ENCODE measurements at places on chromosomes 13 and 19.

DNA sequence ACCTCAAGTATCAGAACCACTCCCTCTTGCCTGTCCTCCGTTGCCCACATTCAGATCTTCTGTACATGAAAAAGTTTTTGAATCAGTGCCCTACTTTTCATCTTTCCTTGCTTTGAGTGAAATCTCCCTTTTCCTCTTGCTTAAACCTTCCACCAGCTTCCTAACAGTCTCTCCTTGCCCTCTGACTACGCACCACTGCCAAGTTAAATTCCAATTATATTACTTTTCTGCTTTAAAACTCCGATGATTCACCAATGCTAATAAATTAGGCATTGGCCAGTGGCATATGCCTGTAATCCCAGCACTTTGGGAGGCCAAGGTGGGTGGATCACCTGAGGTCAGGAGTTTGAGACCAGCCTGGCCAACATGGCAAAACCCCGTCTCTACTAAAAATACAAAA, 30.7 kb upstream of the RFXAP start:
- DNase-seq: no peak

DNA sequence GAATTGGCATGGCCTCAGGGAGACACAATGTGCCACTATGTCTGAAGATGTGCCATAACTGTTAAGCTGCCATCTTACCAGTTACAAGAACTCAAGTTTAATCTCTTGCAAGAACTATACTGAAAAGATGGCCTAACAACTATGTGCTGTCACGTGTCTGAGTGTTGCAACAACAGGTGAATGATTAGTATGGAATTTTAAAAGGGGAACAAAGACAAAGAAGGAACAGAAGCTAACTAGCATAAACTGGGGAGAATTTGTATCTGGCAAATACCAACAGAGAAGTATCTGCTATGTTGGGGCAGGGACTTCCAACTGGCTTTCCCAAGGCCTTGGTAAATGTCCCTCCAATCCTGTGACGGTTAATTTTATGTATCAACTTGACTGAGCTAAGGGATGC, 11.5 kb upstream of the ACOD1 start:
- DNase-seq: peak; percentile 16

DNA sequence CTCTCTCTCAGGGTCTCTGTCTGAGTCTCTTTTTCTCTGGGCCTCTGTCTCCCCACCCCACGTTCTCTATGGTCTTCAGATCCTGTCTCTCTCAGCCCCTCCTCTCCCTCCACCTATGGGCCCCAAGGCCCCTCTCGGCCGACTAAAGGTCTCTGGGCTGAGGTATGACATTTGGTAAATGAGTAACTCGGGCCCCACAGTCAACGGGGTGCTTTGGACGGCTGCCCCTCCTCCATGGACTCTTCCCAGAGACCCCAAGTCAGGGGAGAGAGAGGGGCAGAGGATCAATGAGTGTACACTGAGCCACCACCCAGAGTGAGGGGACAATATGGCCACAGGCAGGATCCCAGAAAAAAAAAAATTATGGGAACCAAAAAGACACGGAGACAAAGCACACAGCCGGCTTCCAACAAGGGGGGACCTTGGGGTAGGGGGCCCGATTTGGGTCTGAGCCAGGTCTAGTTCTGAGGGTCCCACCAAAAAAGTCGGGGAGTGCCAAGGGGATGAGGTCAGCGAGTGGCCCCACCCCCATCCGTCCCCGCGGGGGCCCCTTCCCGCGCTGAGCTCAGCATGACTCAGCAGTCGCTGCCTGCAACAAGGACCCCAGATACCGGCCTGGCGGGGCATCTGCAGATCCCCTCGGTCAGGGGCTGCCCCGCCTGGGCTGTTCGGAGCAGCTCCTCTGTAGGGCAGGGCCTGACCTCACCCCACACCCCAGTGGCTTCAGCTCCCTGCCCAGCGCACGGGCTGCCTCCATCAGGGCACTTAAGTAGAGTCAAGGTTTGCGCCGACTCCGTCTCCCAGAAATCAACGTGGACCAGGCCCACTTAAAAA, 1.5 kb upstream of the FTL start:
- peak; percentile 70 for DNase-seq

DNA sequence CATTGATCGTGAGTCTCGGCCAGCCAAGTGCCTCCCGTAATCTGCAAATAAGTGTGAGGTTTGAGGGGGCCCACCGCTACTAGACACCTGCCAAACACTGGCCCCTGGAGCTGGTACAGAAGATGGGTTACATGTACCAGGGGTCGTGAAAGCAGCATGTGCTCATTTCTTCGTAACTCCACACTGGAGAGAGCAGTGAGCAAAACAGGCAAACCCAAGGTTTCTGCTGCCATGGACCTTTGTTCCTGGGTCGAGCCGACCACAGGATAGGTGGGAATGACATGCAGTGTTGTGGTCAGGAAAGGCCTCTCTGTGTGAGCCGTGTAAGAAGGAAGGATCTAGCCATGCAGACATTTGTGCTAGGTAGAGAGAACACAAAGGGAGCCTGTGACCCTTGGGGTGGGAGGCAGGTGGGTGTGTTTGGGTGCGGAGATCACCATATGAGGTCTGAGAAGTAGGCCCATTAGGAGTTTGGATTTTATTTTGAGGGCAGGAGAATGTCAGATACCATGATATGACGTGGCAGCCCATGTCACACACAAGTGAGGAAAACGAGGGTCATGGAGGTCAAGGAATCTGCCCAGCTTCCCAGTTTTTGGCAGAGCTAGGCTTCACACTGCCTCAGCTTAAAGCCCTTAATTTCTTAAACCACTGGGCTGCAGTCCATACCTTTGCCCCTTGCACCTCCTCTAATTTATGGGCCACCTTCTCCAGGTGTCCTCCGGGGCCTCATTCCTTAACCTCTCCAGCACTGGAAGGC, 919 bp downstream of the GTF3A start:
- peak; percentile 10 for DNase-seq

DNA sequence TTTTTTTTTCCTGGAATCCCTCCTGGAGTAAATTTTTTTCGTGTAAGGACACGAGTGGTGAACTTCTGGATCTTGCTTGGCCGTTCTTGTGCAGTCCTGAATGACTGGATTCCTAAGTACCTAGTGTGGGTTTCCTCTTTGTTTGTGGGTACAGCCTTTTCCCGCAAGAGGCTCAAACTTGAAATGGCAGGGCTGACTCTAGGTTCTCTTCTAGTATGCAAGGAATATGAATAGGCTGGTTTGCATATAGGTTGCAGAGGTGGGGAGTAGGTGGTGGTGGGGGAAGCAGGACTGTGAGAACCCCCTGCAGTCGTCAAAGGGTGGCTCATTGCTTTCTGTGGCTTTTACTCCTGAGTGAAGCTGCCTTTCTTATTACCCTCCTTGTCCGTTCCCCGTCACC, 13.6 kb downstream of the UBAC2 start:
- no peak for DNase-seq

- peak; percentile 35 for DNase-seq
Observed at GRCh38 chr13:23447927-23448326, 14.4 kb upstream of the SACS start.

GRCh38 chr13:94595001-94595949, 677 bp downstream of the TGDS start:
- DNase-seq: peak; percentile 38

DNA sequence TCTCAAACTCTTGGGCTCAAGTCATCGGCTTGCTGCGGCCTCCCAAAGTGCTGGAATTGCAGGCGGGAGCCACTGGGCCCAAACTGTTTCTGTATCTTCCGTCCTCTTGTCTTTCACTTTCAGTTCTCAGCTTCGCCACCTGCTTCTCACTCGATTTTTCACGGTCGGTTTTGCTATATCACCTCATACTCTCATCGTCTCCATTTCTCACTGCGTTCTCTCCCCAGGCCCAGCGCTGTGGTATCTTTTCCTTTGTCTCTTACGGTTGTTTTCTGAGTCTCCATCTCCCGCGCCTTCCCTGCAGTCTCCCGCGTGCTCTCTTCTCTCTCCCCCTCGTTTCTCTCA, 14.9 kb downstream of the SSC5D start:
- DNase-seq: no peak

- DNase-seq: no peak
Observed at GRCh38 chr13:52925775-52926285, 77.4 kb upstream of the PCDH8 start.

- DNase-seq: peak; percentile 42
Observed at GRCh38 chr13:44848920-44849676, 140.2 kb downstream of the NUFIP1 start.

DNA sequence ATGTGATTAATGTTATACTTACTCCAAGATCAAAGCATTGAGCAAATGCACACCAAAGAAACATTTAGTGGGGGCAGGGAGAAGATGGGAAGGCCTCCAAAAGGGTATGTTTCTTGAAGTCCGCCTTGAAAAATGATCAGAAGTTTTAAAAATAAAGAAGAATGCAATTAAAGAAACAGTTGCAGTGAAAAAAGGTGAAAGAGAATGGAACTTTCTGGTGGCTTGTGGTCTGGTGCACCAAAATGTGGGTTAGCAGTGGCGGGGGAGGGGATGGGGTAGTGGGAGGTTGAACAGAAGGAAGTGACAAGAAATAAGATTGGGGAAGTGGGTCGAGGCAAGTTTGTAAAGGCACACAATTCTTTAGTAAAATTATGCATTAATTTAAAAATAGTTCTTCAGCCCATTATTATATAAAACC, 2.5 kb downstream of the LCP1 start:
- no peak for DNase-seq

DNA sequence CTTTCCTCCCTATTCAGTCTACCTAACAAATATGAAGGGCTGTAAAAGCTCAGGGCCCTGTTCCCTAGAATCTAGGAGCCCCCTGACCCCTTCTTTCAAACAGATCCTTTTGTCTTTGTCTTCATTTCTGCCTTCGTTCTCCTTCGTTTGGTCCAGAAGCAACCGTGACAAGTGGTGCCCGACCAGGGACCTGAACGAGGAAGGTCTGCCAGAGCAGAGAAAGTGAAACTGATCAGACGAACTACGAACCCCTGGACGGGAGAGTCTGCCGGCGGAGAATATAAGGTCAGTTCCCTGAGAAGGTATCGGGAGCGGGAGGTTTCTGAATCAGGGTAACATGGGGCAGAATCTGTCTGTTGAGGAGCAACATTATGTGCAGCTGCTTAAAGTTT, 751 bp downstream of the ERVK3-1 start:
- peak; percentile 27 for DNase-seq

DNA sequence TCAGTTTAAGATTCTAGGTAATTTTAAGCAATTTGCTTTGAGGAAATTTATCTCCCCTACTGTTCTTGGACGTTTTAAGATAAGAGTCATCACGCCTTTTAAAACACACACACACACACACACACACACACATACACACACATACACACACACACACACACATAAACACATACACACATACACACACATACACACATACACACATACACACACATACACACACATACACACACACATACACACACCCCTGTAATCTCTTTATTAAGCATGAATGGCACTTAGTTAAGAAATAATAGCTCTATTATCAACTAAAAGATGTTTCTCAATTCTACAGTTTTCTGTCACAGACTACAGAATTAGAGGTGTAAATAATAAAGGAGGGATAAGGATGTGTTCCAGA, 49.2 kb downstream of the EFNB2 start:
- no peak for DNase-seq

- DNase-seq: peak; percentile 57
Observed at GRCh38 chr19:38044267-38045111, 137.5 kb downstream of the SIPA1L3 start.

DNA sequence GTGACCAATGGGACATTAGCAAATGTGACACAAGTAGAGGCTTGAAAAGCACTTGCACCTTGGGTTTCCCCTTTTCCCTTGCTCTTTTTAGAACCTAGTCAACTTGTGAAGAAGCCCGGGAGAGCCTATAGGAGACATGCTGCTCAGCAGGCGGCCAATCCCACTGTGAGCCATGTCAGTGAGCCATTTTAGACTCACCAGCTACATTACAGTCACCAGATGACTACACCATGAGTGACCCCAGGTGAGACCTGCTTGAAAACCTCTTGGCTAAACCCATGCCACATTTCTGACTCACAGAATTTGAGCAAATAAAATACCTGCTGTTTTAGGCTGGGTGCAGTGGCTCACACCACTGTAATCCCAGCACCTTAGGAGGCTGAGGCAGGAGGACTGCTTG, 317.5 kb downstream of the KLF12 start:
- DNase-seq: no peak

DNA sequence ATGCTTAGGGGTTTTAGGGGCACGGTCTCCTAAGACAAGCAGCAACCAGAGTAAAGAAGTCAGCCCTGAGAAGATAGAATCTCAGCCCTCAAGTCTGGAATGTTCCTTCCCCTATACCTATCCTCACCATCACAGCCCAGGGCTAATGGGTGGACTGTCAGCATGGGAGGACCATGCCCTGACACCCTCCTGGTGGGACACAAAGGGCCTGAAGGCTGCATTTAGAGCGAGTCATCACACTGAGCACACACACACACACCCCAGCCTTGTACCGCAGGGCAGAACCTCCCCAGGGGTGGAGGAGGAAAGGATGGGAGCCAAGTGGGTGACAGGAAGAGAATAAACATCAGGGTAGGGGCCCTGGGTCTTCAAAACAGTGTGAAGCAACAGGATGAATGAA, 174.8 kb upstream of the SERP2 start:
- peak; percentile 19 for DNase-seq

Data from choroid plexus epithelial cell (primary cell).